CD4-positive, alpha-beta T cell treated with Interleukin-4 for 4 hours (primary cell): ENCODE measurements at places on chromosomes 11 and 22.

DNA sequence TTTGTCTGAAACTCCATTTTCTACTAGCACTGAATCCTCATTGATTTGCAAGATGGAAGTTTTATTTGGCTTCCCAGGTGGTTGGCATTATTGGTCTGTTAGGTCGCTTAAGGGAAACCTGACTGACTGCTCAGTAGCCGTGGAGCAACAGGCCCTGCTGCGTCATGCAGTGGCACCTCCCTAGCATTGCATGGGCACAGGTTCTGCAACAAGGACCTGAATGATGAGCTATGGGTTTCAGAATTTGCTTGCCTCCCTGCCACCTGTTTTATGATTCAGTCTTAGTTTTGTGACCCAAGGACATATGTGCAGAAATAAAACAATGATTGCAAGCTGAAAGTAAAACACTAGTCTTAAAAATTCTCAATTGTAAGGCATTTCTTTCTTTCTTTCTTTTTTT is 128.5 kb downstream of the SLC1A2 start:
- DNase-seq = no peak

DNA sequence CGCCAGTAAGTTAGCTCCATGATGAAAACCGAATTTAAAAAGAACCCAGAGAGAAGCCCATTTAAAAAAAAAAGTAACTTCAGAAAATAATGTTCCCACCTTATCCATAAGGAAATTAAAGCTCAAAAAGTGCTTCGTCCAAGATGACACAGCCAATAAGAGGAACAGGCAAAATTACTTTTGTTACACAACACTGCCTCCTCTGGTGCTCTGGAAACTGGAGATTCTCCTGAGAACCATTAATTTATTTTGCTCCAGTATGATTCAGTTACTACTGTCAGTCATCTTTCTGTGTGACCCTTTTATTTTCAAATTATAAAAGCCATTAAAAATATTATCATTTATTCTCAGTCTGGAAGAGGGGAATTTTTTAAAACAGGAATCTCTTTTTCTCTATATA is 2.0 kb downstream of the IFT27 start:
- peak; percentile 25 for DNase-seq

- DNase-seq = no peak
Observed at GRCh38 chr11:15199693-15200092, 85.0 kb downstream of the INSC start.

DNA sequence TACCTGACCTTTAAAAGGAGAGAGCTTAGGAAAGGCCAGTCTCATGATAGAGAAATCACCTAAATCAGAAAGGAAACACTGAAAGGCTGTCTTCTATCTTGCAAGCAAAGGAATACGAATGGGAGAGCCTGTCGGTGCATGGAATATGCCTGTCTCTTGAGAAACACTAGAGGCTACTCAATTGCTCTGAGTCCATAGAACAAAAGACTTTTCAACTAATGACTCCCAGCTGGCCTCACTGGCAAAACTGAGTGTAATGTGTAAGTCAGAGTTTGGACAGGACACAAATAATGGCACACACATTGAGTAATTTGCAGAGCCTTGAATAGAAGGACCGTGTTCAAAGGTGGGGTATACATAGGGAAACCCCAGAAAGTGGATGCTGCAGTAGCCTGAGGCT is 171.0 kb upstream of the ARHGAP20 start:
- DNase-seq = no peak

- no peak for DNase-seq
Observed at GRCh38 chr22:27260087-27260698, 541.4 kb downstream of the MN1 start.

GRCh38 chr11:73149105-73149504 is 7.0 kb upstream of the FCHSD2 start:
- DNase-seq = no peak

DNA sequence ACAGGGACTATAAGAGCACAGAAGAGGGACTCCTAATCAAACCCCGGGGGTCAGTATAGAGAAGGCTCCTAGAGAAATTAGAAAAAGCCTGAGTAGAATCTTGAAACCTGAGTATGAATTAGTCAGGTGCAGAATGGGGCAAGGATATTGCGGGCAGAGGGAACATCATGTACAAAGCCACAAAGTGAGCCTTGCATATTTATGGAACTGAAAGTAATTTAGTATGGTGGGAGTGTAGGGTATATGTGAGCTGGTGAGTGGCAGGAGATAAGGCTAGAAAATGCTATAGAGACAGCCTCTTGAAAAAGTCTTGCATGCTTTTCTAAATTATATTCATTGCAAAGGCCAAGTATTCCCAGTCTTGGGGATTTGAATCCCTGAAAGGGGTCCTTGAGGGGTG is 93.7 kb downstream of the STIM1 start:
- peak; percentile 44 for DNase-seq

GRCh38 chr11:75594211-75594610 is 32.2 kb downstream of the SERPINH1 start:
- DNase-seq = no peak

- DNase-seq = no peak
Observed at GRCh38 chr11:19713196-19714021, 772 bp downstream of the NAV2 start.

- no peak for DNase-seq
Observed at GRCh38 chr11:65578667-65579066, 2.8 kb downstream of the EHBP1L1 start.

GRCh38 chr11:45795379-45795778 is 9.6 kb upstream of the SLC35C1 start:
- DNase-seq = no peak

- no peak for DNase-seq
Observed at GRCh38 chr11:61325649-61326414, 7.1 kb downstream of the DDB1 start.

DNA sequence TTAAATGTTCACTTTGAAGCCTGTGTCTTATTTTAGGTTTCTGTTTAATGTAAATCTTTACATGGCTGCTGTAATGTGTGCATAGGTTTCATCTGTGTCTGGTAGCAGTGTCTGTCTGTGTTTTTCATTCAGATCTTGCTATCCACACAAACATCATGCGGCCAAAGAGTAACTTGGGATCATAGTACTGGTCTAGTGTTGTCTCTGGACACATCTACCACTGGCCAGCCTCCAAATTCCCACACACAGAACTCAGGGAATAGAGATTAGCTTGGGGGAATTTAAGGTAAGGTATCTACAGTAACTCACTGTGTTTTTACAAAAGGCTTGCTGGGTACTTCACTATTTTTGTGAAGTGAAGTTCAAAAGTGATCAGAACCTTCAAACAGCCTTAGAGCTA is 32.1 kb upstream of the ZNF143 start:
- DNase-seq = no peak

GRCh38 chr11:82191695-82192094 is 542.0 kb downstream of the FAM181B start:
- DNase-seq = no peak

DNA sequence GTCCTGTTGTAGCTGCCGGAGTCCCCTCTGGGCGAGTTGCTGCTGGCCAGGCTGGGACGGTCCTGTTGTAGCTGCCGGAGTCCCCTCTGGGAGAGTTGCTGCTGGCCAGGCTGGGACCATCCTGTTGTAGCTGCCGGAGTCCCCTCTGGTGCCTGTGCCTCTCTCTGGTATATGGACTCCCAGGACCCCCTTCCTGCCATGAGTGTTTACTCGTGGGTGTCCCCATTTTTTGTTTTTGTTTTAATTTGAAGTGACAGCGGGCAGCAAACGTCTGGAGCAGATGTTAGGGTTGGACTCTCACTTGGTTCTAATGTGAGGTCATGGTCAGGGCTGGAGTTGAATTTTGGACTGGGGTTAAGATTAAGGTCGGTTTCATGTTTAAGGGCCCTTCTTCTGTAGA is 14.2 kb downstream of the SHANK3 start:
- DNase-seq = no peak

- DNase-seq = no peak
Observed at GRCh38 chr11:57397394-57397990, 7.0 kb upstream of the PRG2 start.

GRCh38 chr11:72684236-72684912 is 10.2 kb upstream of the PDE2A start:
- DNase-seq = peak; percentile 34

DNA sequence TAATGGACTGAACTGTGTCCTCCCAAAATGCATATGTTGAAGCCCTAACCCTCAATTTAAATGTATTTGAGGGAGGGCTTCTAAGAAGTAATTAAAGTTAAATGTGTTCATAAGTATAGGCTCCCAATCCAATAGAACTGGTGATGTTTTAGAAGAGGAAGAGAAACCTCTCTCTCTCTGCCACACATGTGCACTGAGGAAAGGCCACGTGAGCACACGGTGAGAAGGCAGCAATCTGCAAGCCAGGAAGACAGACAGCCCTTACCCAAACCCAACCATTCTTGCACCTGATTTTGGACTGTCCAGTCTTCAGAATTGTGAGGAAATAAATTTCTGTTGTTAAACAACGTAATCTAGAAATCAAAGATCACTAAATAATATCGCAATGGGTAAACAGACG is 501.5 kb upstream of the ARHGAP42 start:
- DNase-seq = no peak

GRCh38 chr11:7299393-7299792 is 47.7 kb downstream of the SYT9 start:
- DNase-seq = no peak
